Skin of body (tissue), 3 donors: ENCODE measurements at places on chromosomes 6 and 20.

DNA sequence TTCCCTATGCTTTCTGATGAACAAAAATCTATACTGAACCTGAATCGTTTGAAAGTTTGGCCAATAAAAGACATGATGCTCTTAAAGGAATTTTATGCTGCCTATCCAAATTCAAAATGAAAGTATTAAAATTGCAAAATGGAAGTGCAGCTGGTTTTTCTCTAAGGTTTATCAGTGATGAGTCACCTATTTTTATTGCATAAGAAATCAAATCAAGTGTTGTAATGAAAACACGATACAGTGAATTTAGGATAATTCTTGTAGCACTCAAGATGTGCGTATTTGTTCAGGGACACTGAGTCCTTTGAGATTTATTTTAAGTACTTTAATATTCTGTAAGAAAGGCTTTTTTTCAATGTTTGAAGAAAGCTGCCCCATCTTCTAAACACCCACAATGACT is 409.5 kb downstream of the ADGRB3 start:
- no peak for DNase-seq

- DNase-seq, result no peak
Measured at GRCh38 chr6:91464201-91464600, 877.3 kb upstream of the MAP3K7 start.

GRCh38 chr6:156957931-156958547 is 180.9 kb downstream of the ARID1B start:
- no peak for DNase-seq

GRCh38 chr6:102732898-102733297 is 1339.4 kb downstream of the GRIK2 start:
- no peak for DNase-seq

GRCh38 chr20:37151529-37151928 is 27.6 kb upstream of the RPN2 start:
- no peak for DNase-seq

DNA sequence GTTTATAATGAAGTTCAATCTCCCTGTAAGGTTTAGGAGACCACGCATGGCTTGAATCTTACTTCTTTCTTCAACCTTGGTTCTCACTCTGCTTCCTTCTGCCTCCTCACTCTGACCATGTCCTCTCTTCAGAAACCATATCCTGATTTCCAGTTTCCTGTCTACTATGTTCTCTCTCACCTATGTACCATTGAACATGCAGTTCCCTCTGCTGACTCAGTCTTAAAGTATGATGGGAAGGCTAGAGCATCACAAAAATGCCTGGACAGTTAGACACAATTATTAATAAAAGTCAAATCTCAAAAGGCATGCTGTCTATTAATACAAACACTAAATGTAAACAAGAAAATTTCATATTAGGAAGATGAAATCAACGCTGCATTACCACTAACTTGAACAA is 151.6 kb downstream of the PRKN start:
- no peak for DNase-seq

GRCh38 chr20:40080041-40080652 is 608.9 kb downstream of the MAFB start:
- DNase-seq, result no peak

- no peak for DNase-seq
Measured at GRCh38 chr6:101932704-101933103, 539.2 kb downstream of the GRIK2 start.

DNA sequence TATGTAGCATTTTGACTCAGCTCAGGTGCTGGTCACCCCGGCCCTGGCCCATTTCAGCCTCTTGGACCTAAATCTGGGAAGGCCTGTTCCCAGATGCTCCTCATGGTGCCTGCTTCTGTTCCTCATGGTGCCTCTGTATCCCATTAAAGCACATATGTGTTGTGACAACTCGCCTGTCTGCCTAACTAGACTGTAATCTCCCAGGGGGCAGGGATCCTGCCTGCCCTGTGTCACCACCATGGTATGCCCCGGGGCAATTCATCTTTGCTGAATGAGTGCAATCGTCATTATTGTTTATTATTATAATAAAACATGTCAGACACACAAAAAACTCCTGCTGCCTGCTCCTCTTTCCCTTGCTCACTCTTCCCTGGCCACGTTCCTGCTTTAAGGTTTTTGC is 62.0 kb downstream of the ZFP64 start:
- DNase-seq, result no peak

DNA sequence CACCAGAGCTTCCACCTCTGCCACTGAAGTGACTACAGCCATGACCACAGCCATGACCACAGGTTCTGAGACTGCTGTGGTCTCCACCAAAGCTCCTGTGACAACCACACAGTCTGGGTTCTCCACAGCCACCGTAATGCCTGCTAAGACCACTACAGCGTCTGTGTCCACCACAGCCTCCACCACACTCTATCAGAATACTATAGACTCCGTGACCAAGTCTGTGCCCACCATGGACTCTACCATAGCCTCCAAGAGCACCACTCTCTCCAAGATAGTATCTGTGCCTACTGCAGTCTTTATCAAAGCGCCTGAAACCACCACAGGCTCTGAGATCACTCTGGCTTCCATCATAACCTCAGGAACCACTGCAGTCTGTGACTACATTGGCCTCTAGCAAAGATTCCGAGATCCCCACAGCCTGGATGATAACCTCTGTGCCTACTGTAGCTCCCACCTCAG is 18.3 kb upstream of the MUC21 start:
- no peak for DNase-seq
